CD4-positive, alpha-beta T cell treated with Interferon gamma for 1 hour (primary cell): ENCODE measurements at places on chromosomes 5 and 9.

GRCh38 chr5:96463091-96463490 lies 30.0 kb upstream of the PCSK1 start:
- no peak for DNase-seq

DNA sequence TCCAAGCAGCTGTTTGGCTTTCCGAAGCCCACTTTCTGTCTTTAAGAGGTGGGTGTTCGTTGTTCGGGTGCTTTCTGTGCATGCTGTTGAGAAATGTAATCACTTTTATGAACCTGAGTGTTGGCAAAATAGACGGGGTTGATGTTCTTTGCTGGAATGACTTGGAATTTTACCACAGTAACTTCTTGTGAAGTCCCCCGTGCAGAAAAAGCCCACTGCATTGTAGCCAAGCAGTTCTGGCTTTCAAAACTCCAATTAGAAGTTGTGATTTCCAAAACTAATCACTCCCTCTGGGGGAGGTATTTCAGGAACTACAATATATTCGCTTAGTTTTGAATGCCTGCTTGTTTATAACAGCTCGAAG lies 111.1 kb downstream of the PAM start:
- DNase-seq = no peak

DNA sequence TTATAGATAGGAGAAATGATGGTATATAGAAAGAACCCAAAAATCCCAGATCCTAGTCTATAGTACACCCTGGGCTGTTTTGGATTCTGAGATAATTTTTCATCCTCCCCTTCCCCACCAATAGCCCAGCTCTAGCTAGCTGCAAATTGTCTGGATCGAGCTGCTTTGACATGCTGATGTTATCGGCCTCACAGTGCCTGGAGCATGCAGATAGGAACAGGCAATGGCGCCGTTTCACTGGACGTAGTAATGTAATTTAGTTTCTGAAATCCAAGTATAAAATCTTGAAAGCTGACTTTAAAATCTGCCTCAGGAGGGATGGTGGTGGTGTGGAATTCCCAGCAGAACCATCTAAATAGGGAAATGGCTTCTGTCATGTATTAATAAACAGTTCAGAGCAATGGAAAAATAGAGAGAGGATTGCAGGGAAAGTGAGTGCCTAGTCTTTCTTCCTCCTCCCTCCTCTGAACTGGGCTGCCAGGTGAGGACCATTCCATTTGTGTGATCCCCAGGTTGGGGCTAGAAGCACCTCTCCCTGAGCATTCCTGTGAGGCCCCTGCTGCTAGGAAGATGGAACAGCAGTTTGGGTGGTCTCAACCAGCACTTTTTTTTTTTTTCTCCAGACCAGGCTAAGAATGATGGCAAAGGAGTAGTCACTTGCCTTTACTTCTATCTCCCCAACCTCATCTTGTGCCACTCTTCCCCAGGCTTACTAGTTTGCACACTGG lies 31.9 kb downstream of the FAM219A start:
- no peak for DNase-seq

- no peak for DNase-seq
Observed at GRCh38 chr5:72242796-72243475, 77.1 kb downstream of the MRPS27 start.

GRCh38 chr5:122902263-122902662 lies 56.9 kb downstream of the SNX24 start:
- DNase-seq = no peak

DNA sequence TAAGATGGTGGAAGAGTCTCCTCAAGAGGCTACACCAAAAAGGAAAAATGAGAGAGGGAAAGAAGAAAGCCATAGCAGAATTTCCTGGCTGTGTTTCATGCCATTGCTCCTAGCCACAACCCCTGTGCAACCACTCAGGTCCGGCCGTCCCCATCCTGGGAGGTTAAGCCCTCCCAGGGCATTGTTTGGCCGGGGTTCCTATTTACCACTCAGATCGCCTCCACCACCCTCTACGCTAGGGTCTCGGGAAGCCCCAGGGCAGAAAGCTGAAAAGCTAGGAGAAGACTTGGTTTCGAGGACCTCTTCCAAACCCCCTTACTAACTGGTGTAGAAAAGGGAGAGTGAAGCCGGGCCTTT lies 715 bp downstream of the RC3H2 start:
- DNase-seq = peak; percentile 7

- DNase-seq = no peak
Observed at GRCh38 chr9:107707915-107708441, 218.4 kb upstream of the KLF4 start.

DNA sequence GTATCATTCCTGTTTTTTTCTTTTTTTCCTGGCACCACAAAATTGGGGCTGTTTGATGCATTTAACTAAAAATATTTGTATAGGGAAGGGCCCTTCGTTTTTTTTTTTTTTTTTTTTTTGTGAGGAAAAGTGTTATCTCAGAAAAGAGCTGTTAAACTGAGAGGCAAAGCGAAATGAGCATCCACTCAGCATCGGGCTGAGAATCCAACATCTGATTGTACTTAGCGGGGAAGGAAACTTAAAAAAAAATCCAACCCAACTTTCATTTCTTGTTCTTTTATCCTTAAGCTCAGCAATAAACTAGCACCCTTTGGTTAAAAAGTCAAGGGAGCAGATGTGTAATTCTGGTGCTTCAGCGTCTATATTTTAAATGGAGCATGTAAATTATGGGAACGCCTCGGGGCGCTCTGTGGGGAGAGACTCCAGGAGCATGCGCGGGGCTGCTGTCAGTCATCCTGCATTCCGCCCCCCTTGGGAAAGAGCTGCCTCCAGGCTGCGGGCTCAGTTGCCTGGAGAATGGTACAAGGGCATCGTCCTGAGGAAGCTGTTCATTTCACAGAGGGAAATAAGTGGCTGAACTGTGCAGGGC lies 33.3 kb downstream of the DMRT2 start:
- no peak for DNase-seq

GRCh38 chr9:133074111-133074651 lies 12.4 kb downstream of the CEL start:
- no peak for DNase-seq

DNA sequence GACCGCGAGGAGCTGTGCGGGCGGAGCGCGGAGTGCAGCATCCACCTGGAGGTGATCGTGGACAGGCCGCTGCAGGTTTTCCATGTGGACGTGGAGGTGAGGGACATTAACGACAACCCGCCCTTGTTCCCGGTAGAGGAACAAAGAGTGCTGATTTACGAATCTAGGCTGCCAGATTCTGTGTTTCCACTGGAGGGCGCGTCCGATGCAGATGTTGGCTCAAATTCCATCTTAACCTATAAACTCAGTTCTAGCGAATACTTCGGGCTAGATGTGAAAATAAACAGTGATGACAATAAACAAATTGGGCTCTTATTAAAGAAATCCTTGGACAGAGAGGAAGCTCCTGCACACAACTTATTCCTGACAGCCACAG lies 590 bp downstream of the PCDHA6 start:
- DNase-seq = no peak

DNA sequence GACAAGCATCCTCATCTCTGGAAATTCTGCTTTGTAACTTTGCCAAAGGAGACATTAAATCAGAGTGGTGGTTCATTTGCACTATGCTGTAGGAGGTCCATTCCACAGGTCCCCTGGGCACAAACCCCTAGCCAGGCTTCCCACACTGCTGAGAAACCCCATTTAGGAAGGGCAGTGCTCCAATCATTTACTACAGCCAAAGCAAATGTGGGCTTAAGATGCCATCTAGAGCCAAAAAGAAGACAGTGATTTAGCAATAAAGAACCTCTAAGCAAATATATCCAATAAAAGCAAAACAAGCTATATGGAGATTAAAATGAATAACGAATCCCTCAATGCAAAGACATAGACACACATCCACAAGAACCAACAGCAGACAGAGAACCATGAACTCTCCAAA lies 129.0 kb upstream of the ALDH1B1 start:
- DNase-seq = no peak

GRCh38 chr9:8429157-8429556 lies 629.6 kb upstream of the DMAC1 start:
- no peak for DNase-seq

DNA sequence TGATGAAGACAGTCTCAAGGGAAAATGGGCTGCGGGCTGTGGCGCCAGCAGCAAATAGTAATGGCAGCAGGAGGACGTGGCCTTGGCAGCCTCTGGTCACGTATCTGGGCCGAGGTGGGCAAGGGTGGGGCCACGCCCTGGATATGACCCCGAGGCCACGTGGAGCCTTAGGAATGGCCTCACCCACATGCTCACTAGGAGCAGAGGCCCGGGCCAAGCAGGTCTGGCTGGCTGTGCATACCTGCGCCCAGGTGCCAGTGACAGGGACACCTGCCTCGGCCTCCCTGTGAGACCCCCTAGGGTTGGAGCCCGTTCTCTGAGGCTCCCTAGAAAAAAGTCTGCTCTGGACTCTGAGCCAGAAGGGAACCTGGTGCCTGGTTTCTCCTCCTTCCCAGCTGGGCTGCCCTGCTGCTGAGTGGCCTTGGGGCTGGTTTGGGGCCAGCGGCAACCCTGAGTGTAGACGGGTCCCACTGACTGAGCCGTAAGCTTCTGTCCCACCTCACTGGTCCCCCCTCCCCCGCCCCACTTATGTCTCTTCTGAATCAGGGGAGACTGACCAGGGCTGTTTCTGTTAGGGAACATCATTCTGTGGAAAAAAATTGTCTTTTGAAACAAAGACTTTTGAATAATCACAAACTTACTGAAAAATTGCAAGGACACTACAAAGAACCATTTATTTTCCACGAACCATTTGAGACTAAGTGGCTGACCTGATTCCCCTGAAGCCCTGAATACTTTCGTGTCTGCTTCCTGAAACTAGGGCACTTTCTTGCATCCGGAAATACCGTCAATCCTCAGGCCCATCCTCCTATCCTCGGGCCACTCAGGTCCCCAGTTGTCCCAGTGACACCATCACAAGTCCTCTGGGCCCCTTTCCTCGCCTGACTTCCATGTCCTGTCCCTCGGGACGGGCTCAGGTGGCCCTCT lies 60.8 kb downstream of the WNK2 start:
- DNase-seq = no peak

- no peak for DNase-seq
Observed at GRCh38 chr9:89661391-89661949, 56.7 kb downstream of the GADD45G start.

DNA sequence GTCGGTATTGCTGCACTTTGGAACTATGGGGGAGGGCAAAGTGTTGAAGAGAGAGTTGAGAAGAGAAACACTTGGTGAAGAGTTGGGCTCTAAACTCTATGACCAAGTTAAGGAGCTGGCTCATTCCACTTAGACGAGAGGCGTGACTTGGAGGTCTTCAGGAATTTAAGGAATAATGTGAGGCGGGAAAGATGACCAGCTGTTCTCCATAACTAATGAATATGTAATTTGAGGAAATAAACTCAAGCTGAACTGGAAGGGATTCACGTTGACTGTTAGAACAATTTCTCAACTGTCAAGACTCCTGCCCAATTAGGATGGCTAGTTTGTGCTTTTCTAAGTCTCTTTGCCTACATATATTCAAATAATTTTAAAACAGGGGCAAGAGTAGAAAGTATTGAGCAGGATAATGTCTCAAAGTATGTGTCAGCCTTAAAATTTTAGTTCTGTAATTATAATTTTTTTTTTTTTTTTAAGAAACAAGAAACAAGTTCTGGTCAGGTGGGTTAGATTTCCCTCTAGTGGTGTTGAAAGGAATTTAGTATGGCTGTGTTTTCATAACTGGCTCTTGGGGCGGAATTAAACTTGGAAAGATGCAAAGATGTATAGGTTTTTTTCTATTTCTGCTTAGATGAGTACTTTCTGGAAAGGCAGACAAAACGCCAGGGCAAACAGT lies 33.4 kb downstream of the TMEM252 start:
- no peak for DNase-seq
